Stimulated activated naive CD4-positive, alpha-beta T cell treated with Interleukin-2 at 50 U/mL for 16 hours (primary cell): ENCODE measurements at places on chromosomes 2 and 18.
A peak's percentile ranks its signal among the peaks of the same experiment; 100 is the strongest.

- no peak for DNase-seq
These were observed 42.6 kb downstream of the ASAP2 start for GRCh38 chr2:9249020-9249800.

DNA sequence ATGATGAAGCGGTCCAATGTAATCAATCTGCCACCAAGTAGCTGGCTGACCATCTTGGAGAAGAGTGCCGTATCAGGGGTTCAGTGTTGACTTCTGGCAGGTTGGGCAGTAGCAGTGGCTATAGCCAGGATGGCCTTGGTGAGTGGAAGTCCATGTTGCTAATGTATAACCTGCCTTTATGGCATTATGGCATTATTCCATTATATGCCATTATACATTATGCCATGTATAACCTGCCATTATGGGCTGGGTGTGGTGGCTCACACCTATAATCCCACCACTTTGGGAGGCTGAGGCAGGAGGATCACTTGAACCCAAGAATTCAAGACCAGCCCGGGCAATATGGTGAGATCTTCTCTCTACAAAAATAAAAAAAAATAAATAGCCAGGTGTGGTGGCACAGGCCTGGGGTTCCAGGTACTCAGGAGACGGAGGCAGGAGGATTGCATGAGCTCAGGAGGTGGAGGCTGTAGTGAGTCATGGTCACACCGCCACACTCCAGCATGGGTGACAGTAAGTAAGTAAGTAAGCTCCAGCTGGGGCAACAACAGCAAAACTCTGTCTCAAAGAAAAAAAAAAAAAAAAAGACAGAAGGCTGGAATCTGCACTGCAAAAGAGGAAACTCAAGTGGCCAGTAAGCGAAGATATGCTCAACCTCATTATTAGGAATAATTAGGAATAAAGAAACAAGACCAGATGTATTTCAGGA lies 24.4 kb upstream of the EMILIN2 start:
- DNase-seq = no peak

- no peak for DNase-seq
These were observed 169.1 kb downstream of the CDH2 start for GRCh38 chr18:28007841-28008240.

DNA sequence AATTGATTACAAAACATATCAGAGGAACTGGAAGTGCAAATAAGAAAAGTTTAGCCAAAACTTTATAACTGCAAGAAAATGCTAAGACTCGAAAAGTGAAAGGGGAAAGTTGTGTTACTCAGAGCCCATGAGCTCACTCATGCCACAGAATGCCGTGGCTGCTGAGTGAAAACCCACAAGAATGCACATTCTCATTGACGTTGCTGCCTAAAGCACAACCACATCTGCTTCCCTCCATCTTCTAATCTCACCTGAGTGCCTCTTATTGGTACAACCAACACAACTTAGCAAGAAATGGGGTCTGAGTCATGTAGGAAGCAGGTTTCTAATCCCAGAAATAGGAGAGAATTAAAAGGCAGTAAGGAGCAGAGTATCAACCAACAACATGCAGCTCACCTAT lies 259.7 kb downstream of the LNPK start:
- no peak for DNase-seq

DNA sequence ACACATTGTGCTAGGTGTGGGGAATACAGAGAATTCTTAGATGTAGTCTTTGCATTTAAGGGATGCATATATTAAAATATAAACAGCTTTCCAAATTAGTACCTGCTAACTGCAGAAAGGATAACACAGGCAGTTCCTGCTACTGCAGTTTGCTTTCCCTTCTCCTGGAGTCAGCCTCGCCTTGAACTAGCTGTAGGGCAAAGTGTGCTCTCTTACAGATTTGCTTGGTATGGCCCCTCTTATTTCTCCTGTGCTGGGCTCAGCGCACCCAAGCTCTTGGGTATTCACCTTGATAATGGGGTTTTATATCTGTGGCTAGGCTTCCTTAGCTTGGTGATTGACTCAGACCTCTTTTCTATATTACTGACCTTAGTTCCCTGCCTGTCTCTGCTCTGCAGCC lies 108.4 kb upstream of the PNPT1 start:
- no peak for DNase-seq

- DNase-seq = no peak
These were observed 322.1 kb downstream of the AGPS start for GRCh38 chr2:177714704-177715103.

DNA sequence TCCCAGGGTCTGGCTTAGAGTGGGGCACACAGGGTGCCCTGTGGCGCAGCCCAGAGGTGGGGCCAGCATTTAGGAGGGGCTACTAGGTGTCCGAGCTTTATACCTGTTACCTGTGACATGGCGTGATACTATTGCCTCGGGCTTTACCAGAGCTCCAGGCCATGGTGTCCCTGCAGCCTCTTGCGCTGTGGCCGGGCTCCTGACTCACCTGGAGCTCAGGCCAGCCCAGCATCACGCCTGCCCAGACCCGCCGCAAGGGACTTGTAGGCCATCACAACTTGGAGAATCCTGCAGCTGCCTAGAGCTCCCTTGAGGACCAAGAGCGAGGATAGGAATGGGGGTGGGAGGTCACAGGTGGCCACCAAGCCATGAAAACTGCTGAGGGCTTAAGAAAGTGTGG lies 8.0 kb downstream of the INHBB start:
- no peak for DNase-seq

GRCh38 chr2:48251437-48252148 lies 278.4 kb upstream of the STON1 start:
- no peak for DNase-seq

DNA sequence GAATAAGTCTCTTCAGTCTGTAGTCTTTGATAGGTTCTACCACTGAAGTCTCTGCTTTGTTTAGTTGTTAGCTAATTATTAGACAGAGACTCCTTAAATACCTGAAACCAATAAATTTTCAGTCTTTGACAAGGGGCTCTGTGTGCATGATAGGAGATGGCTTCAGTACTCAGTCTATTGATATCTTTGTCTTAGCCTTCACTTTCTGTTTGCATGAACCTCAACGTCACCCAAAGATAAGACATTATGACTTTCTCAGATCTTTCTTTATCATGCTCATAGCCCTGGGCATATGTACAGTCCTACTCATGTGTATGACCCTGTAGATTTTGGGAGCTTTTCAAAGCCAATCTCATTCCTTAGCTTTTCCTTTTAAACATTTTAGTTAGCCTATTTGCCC lies 183.5 kb upstream of the GCFC2 start:
- no peak for DNase-seq

DNA sequence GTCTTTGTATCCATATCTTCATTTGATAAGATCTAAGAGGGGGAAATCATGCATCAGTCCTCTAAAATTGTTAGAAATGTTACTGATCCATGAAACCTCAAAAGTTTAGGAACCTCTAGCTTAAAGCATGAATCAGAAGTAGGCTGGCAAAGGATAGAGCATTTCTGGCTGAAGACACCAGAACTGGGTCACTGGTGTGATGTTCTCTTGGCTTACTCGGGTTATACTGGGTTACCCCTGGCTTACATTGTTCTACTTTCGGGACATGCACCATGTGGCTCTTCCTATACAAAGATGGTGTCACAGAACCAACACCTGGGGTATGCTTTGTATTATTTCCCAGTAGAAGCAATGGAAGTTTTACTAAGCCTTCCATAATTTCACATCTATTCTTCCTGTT lies 83.2 kb upstream of the TNP1 start:
- no peak for DNase-seq

- no peak for DNase-seq
These were observed 155.5 kb downstream of the CD8B2 start for GRCh38 chr2:106642679-106643078.

- DNase-seq = peak; percentile 3
These were observed 38.5 kb downstream of the LPIN1 start for GRCh38 chr2:11784747-11785610.

DNA sequence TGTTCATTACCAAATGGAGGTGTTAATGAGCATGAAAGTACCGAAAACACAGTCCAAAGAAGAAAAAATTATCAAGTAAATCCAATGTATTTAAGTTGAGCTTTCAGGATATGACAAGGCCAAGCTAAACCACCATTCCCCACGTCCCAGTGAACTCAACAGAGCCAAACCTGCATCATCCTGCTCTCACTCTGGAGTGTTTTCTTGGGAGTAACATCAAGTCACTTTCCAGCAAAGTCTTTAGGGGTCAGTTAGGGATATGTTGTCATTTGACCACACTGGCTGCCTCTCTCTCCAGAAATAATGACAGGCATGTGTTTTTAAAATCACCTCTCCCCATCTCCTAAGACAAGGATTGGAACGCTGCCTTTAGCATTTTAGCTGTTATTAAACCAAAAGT lies 140.5 kb downstream of the SRBD1 start:
- no peak for DNase-seq

DNA sequence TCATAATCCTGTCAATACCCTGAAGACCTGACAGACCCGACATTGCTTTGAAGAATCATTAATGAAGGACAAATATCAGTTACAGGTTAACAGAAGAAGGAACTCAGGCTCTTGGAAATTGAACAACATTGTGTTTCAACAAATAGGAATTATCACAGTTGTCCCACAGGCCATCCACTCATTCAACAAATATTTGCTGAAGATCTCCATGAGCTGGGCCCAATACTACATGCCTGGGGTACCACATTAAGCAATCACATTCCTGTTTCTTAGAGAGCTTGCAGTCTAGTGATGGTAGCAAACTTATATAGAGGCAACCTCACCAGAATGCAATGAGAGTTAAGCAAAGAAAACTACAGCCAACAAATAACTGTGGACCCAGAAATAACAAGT lies 671.6 kb upstream of the ACVR2A start:
- DNase-seq = no peak

DNA sequence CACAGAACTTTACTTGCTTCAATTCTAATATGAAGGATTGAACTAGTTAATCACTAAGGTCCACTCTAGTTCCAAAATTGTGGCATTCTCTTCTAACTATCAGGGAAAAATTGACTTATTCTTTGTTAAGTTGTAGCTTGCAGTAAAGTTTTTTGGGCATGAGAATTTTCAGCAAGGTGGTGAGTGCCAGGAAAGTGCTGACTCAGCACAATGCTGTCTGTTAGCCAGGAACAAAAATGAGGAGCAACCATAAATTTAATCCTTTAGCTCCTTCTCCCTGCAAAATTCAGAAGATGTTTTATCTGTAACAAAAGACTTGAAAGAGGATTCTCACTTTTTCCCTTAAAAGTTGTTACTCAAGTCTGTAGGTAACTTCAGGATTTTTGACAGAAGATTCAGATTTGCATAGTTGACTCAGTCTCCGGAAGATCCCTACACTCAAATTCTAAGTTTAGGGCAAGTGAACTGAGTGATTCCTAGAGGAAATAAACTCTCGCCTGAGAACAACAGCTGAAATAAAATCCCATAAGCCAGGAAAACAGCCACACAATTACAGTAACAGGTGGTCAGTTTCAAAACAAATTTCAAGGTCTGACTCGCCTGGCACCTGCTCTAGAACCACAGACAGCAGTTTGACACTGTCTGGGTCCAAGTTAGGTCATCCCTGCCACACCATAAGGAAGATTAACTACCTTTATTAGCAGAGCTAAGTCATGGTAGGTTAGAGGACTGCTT lies 20.2 kb upstream of the DARS1 start:
- no peak for DNase-seq

DNA sequence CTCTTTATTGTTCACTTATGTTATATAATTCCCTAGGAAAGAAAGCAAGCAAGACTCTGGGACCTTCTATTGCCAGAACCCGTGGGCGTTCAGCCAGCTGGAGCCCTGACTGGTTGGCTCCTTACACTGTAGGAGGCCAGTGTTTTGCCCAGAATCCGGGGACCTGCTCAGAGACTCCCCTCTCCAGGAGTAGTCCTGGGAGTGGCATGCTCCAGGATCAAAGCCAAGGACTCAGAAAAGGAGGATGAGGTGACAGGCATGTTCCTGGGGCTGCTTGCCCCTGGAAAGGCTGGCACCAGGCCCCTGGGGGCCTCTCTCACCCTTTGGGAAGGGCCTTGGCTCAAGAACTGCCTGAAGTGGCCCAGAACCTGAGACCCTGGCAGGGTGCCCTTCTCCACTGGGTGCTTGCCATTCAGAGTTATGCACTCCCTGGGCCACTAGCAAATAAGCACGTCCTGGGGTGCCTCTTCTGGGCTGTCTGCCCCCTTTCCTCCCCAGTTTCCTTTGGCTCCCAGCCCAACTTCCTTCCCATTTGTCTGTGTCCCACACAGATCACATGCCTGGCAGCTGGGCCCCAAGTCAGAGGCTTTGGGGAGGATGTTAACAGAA lies 19.6 kb upstream of the KIF3C start:
- DNase-seq = no peak

DNA sequence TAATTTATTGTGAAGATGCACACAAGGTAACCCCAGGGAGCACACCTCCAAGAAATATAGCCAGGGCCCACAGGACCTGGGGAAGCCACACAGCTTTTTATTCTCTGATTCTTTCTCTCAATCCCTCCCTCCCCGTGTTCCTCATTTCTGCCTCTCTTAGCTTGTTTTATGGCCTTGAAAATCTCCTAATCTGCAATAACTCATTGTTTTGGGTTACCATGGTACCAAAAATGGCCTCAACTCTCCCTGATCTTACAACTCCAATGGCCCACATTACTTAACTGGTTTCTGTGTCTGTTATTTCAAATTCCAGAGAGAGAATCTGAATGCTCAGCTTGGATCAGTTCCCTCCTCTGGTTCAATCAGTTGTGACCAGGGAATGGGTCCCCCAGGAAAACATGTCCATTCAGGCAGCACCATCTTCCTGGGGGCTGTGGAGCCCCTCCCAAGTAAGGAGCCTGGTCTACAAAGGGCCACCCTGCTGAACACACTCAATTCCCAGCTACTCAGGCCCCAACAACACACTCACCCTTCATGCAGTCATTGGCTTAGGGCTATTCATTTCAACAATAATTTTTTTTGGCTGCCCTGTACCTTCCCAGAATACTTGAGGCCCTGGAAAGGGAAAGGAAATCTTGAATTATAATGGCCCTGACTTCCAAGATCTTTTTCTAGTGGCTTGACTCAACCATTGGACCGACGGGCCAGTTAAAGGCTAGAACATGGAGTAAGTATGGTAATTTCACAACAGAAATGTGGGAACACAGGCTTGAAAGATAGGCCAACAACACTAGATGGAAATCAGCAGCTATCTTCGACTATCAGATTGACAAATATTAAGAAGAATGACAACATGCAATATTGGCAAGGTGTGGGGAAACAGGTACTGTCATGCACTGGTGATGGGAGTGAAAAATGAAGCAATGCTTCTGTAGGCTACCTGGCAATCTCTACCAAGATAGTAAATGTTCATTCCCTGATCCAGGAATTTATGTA lies 41.6 kb upstream of the ST3GAL5 start:
- DNase-seq = no peak

- no peak for DNase-seq
These were observed 37.4 kb downstream of the ARL4C start for GRCh38 chr2:234459401-234460009.

DNA sequence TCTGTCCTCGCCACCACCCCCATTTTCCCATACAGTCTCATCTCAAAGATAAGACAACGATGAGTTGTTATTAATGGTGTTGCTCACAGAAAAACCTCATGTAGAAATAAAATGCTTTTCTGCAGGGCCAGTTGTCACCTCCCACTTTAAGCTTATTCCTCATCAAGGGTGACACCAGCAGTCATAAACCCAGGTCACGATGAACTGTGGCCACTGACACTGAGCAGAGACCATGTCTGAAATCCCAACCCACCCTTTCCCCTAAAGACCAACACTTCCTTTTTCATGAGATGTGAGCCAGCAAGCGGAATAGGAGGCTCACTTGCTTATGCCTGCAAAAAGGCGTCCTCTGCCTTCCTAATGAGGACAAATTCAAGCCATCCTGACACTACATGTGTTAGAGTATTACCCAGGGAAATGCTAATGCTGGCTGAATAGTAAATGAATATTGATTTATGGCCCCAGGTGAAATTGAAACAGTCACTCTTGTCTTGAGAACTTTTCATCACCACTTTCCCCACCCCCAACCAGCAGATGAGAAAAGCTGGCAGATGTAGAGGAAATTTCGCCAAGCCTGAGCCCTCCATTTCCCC lies 228.4 kb downstream of the MGAT5 start:
- no peak for DNase-seq
